Heart right ventricle (tissue), 16 donors: ENCODE measurements at places on chromosomes 5 and 9. TPM values are rescaled to one million over a fixed set of nuclear protein-coding genes. Genes with fewer than 3 reads are reported as not detected.

GRCh38 chr9:91933556-91934352 lies 16.3 kb downstream of the ROR2 start:
- no peak overlapping the region for H3K27ac ChIP-seq
- H3K36me3 ChIP-seq: no peaks in the 10 kb centered on the region
- no peak for DNase-seq
- no peak overlapping the region for H3K4me3 ChIP-seq
- no peaks in the 10 kb centered on the region for H3K4me1 ChIP-seq
- no peaks in the 10 kb centered on the region for H3K27me3 ChIP-seq

- DNase-seq: no peak
- H3K27me3 ChIP-seq: no peaks in the 10 kb centered on the region
Observed at GRCh38 chr9:111276431-111277128, 53.4 kb downstream of the OR2K2 start.

DNA sequence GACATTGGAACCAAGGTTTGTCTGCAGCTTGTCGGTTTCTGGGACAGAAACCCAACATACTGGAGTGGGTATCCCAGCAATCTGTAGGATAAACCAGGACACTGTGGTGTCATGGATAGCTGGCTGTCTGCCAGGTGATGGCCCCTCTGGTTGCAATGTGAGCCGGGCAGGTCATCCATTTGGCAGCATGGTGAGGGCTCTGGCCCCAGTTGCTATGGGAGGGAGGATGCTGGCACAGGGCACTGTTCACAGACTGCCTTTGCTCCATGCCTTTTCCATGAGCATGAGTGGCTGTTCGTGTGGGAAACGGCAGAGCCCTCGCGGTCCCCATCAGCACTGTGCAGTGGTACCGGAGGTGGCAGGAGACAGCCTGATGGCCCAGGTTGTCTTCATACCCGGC lies 6.4 kb downstream of the S1PR3 start:
- DNase-seq: no peak
- no peaks in the 10 kb centered on the region for H3K36me3 ChIP-seq
- peaks cover 29% of the 10 kb centered on the region for H3K4me1 ChIP-seq
- H3K27ac ChIP-seq: peak overlapping the region; percentile 66

- H3K4me3 ChIP-seq: no peak overlapping the region
- H3K27ac ChIP-seq: no peak overlapping the region
- H3K4me1 ChIP-seq: no peaks in the 10 kb centered on the region
Observed at GRCh38 chr5:168706655-168707069, 127.5 kb upstream of the PANK3 start.

DNA sequence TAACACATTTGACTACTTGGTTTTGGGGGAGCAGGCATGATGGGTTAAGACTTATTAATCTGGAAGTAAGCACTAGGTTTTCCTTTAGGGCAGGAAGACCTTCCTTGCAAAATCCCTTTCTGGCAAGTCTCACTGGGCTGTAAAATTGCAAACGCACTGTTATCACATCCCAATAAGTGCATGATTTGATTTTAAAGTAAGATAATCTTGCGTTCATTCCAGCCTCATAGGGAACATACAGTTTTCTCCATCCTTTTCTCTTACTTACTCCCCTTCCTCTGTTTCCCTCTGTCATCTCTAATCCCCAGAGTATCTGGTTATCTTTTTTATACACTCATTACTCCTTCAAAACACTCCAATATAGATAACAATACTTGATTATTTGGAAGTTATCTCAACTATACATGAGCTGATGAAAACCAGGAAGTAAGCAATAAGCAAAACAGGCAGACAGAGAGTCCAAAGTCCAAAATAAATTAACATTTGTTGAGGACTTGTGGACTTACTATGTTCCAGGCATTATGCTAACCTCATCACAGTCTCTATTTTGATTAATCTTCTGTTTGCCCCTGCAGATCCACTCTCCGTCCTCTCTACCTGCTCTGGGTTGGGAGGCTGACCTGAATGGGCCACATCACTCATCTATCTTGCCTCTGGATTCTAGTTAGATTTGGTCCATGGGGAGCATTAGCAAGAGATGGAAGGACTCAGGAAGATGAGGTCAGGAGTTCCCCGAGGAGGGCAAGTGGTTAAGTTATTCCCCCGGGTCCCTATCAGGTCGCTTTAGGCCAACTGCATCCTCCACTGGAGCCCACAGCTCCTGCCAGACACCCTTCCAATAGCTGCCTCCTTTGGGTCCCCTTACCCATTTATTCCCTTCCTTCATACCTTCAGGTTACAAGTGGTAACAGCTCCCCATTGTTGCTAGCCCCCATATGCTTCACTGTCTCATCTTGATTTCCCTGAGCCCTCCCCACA lies 60.2 kb downstream of the SLC22A5 start:
- peaks cover 6% of the 10 kb centered on the region for H3K36me3 ChIP-seq
- H3K4me3 ChIP-seq: no peak overlapping the region
- peak overlapping the region; percentile 19 for H3K27ac ChIP-seq
- no peak for DNase-seq
- peaks cover 61% of the 10 kb centered on the region for H3K4me1 ChIP-seq
- no peaks in the 10 kb centered on the region for H3K27me3 ChIP-seq

DNA sequence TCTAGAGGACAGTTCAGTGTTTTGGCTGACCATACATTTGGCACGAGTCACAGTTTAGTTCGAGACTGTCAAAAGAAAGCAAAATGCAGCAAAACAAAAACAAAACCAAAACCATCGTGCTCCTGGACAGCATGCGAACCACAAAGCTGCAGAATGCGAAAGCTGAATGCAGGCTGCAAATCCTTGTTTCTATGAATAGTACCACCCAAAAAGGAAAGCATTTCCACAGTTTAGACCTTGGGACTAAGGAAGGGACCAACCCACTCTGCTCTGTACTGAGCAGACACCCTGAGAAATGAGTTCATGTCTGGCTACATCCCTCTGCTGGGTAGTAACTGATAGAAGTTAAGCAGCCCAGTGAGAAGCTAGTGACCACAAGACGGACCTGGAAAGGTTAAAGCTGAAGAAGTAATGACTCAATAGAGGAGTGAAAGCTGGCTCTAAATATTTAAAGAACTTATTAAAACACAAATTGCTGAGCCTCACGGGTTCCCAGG lies 3.9 kb downstream of the GCNT4 start:
- no peaks in the 10 kb centered on the region for H3K36me3 ChIP-seq
- H3K27ac ChIP-seq: no peak overlapping the region
- H3K27me3 ChIP-seq: peaks cover 31% of the 10 kb centered on the region

DNA sequence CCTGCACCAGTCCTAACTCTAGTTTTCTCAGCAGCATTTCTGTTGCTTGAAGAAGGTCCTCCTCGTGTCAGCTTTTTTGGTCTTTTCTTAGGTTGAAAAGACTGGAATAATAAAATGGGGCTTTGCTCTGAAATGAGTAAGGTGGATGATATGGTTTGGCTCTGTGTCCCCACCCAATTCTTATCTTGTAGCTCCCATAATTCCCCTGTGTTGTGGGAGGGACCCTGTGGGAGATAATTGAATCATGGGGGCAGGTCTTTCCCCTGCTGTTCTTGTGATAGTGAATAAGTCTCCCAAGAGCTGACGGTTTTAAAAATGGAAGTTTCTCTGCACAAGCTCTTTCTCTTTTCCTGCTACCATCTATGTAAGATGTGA lies 53.6 kb downstream of the LIX1 start:
- DNase-seq: no peak
- no peaks in the 10 kb centered on the region for H3K4me1 ChIP-seq
- no peaks in the 10 kb centered on the region for H3K36me3 ChIP-seq
- H3K27me3 ChIP-seq: no peaks in the 10 kb centered on the region
- H3K27ac ChIP-seq: no peak overlapping the region

DNA sequence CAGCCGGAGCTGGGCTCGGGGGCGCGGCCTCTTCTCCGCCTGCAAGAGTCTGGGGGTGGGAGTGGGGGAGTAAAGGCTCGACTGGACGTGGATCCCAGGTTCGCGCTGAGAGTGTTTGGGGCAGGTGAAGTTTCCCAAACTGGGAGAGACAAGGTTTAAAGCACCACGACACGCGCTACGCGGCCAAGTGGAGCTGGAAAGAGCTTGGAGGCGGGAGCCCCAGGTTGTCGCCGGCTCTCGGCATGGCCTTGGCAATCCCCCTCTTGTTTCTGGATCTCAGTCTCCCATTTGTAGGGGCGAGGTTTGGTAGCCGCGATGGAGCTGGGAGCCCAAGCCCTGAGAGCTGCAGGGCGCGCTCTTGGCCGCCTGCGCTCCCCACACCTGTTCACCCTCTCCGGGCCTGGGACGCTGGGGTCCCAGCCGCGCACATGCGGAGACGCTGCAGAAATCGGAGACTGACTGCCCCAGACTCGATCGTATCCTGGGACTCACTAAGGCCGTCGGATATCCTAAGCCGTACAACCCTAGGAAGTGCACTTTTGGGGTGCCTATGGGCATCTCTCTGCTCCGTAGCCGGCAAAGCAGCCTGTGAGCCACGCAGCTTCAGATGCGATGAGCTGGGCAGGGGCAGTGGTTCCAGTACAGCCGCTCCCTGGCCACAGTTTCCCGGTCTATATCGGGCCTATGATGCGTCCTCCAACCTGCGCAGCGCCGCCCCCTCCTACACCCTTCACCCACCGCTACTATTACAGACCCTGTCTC lies 937 bp downstream of the TMOD1 start:
- H3K36me3 ChIP-seq: no peaks in the 10 kb centered on the region
- peaks cover 9% of the 10 kb centered on the region for H3K4me1 ChIP-seq
- peak overlapping the region; percentile 91 for H3K27ac ChIP-seq

SLC6A7 gene
- total RNA-seq: not detected

DNA sequence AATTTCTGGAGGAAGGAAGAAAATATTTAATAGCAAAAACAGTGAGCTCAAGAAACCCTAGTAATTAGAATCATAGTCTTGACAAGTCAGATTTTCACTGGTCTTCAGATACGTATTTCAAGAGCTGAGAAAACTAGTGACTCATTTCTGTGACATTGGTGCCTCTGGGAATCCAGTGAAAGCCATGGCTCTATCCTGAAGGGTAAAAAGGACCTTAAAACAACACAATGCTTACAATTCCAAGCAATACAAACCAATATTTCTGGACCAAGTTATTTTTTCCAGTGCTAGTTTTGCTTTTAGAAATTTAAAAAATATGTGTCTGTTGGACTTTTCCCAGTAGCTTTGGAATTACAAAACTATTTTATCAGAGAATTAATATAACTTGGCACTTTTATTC lies 140.3 kb downstream of the LPAR1 start:
- H3K27ac ChIP-seq: peak overlapping the region; percentile 37
- no peaks in the 10 kb centered on the region for H3K27me3 ChIP-seq
- H3K36me3 ChIP-seq: no peaks in the 10 kb centered on the region
- no peak for DNase-seq
- peaks cover 7% of the 10 kb centered on the region for H3K4me1 ChIP-seq
- H3K4me3 ChIP-seq: no peak overlapping the region

DNA sequence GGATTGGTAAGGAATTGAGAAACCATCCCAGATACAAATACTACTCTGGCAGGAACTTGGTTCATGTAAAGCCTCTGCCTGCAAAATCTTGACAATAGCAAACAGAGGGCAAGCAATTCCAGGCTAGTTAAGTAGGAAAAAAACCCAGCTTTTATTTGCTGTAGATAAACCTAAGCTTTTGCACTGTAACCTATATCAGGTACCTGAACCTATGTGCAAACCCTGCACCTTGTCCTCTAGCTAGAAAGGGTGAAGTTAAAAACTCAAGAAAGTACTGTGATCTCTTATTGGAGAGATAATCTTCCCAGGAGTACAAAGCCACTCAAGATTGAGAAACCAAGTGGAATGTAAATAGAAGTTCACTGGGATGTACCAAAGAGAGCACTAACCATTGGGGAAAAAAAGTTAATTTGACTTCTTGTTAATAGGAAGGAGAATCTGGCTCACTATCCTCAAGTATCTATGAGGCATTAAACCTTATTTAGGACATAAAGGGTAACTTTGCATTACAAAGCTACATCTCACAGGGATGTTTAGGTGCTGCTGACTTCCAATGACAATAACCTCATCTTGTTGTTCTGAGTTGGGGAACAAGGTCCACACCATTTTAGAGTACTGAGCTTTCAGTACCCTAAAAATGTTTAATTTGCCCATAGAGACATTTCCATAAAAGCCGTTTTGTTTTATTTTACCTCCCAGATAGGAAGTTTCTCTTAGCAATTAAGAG lies 73.8 kb upstream of the PCA3 start:
- no peaks in the 10 kb centered on the region for H3K36me3 ChIP-seq
- no peak overlapping the region for H3K27ac ChIP-seq
- peaks cover 19% of the 10 kb centered on the region for H3K27me3 ChIP-seq
- H3K4me1 ChIP-seq: no peaks in the 10 kb centered on the region
- H3K4me3 ChIP-seq: no peak overlapping the region
- no peak for DNase-seq

CAMK4 gene
- 0.23 TPM for total RNA-seq

- no peaks in the 10 kb centered on the region for H3K27me3 ChIP-seq
- no peak for DNase-seq
- H3K4me3 ChIP-seq: no peak overlapping the region
- H3K27ac ChIP-seq: peak overlapping the region; percentile 52
- peaks cover 36% of the 10 kb centered on the region for H3K4me1 ChIP-seq
- H3K36me3 ChIP-seq: peaks cover 4% of the 10 kb centered on the region
Observed at GRCh38 chr5:172877466-172878260, 43.6 kb downstream of the ERGIC1 start.

SPATA31A1 gene
- not detected for total RNA-seq

PDE6A gene
- total RNA-seq: 0.11 TPM

DNA sequence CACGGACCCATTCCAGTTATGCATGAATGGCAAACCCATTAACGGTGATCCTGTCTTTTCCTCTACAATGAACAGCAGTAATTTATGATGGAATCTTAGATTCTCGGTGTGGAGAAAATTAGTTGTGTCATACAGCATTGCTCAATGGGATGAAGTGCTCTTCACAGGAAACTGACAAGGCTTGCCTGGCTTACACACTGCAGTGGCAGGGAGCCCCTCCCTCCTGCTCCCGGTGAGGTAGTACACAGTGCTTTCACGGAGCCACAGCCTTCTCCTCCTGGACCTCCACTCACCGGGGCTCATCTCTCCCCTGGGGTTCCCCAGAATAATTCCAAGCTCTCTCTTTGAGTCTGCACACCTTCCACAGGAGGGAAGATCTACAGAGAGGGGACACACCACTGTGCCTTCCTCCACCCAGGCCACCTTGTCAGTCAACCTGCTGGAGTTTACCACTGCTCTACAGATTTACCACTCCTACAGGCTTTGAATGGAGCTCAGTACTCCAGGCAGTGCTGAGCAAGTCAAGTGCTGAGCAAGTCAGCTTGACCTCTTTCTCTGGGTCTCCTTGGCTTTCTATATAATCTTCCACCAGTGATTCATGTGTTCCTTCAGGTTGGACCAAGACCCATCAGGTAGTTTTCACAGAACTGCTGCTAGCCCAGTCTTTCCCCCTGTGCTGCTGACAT lies 59.1 kb upstream of the TBC1D2 start:
- H3K36me3 ChIP-seq: no peaks in the 10 kb centered on the region
- H3K4me3 ChIP-seq: no peak overlapping the region
- no peak overlapping the region for H3K27ac ChIP-seq

- H3K27me3 ChIP-seq: no peaks in the 10 kb centered on the region
- H3K36me3 ChIP-seq: no peaks in the 10 kb centered on the region
- H3K4me3 ChIP-seq: no peak overlapping the region
- DNase-seq: no peak
- H3K27ac ChIP-seq: no peak overlapping the region
- H3K4me1 ChIP-seq: peaks cover 21% of the 10 kb centered on the region
Observed at GRCh38 chr9:126857261-126857960, 3.0 kb upstream of the ZBTB34 start.

GRCh38 chr9:95461448-95462248 lies 55.1 kb downstream of the PTCH1 start:
- peak overlapping the region; percentile 72 for H3K27ac ChIP-seq
- DNase-seq: no peak
- H3K27me3 ChIP-seq: no peaks in the 10 kb centered on the region
- H3K4me1 ChIP-seq: peaks cover 19% of the 10 kb centered on the region
- H3K4me3 ChIP-seq: peak overlapping the region; percentile 46
